ENCODE measurements at places on chromosomes 1 and 21.

GRCh38 chr1:172344444-172344843, 76.0 kb upstream of the C1orf105 start:
- H3K4me1 ChIP-seq = no peaks in the 10 kb centered on the region
- H3K4me3 ChIP-seq = no peak overlapping the region
- peaks cover 7% of the 10 kb centered on the region for H3K36me3 ChIP-seq
- no peak overlapping the region for H3K27ac ChIP-seq
- H3K27me3 ChIP-seq = peaks cover 1% of the 10 kb centered on the region

GRCh38 chr1:40783001-40783905, at the start of gene KCNQ4:
TSS of gene KCNQ4 (plus strand) at chr1:40783787. CDS start at chr1:40784094, 307 bp downstream.
- H3K36me3 ChIP-seq = no peaks in the 10 kb centered on the region
- peaks cover 15% of the 10 kb centered on the region for H3K4me1 ChIP-seq
- DNase-seq = peak; percentile 64
- peaks cover 12% of the 10 kb centered on the region for H3K27me3 ChIP-seq
- no peak within 1 kb of the TSS for H3K27ac ChIP-seq

DNA sequence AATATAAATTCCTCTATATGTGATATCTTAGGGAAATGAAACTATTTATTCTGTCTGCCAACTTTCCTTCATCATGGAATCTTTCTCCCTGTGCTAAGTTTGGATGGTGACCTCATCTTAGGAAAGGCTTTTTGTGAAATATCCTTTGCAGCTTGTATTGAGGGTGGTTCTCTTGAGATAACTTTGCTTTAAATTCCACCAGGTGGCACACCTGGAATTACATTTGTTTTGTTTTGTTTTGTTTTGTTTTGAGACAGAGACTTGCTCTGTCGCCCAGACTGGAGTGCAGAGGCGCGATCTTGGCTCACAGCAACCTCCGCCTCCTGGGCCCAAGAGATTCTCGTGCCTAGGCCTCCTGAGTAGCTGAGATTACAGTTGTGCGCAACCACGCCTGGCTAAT, 7.6 kb upstream of the CD1A start:
- no peak overlapping the region for H3K27ac ChIP-seq
- H3K4me3 ChIP-seq = no peak overlapping the region
- H3K36me3 ChIP-seq = no peaks in the 10 kb centered on the region
- no peaks in the 10 kb centered on the region for H3K27me3 ChIP-seq
- no peak for DNase-seq

- H3K27ac ChIP-seq = no peak overlapping the region
- no peak for DNase-seq
- H3K27me3 ChIP-seq = peaks cover 3% of the 10 kb centered on the region
- no peaks in the 10 kb centered on the region for H3K36me3 ChIP-seq
- H3K4me3 ChIP-seq = no peak overlapping the region
- peaks cover 2% of the 10 kb centered on the region for H3K4me1 ChIP-seq
Observed at GRCh38 chr1:170200621-170201397, 55.0 kb downstream of the NTMT2 start.

GRCh38 chr1:32052887-32053286, 19.9 kb upstream of the TMEM39B start:
- peaks cover 18% of the 10 kb centered on the region for H3K4me1 ChIP-seq
- DNase-seq = no peak
- H3K36me3 ChIP-seq = no peaks in the 10 kb centered on the region
- H3K27ac ChIP-seq = no peak overlapping the region
- no peak overlapping the region for H3K4me3 ChIP-seq

DNA sequence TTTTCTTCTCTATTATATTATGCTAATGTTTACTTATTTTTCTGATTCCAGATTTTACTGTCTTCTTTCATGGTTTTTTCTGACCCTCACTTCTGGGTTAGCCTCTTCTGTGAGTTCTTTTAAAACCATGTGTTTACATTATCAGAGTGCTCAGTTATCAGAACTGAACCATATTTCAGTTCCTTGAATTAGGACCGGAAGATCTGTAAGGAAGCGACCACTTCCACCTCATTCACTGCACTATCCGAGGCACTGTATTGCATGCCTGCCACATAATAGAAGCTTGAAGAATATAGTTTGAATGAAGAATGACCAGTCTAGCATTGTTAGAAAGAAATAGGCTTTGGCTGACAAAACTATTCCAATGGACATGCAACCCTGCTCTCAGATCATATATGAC, 281.0 kb upstream of the DEPDC1 start:
- H3K4me3 ChIP-seq = no peak overlapping the region
- H3K27ac ChIP-seq = no peak overlapping the region

DNA sequence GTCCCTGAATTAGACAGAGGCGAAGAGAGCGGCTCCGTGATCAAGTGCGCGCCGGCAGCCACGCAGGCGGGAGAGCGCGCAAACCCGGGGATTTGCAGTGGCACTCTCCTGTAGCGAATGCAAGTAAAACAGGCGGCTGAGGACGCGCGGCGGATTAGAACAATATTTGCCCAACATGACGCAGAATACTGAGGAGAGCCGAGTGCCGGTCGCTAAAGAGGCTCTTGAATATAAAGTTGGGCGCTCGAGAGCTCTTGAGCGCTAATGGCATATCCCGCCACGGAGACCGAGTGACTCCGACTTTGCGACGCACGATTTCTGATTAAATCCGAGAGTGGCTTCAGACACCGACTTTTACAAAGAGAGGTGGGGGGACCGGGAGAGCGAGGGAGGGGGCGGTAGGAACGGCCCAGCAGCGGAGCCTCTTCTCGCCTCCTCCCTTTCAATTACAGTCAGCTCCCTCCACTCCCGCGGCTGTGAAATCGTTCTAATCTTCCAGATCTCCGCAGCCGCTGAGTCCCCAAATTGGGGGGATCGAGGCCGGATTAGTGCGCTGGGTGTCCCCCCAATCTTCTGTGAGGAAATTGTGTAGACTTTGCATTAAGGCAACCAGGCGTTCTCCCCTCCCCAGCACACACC, 2.3 kb downstream of the PAX7 start:
- peaks cover 29% of the 10 kb centered on the region for H3K4me1 ChIP-seq
- H3K27ac ChIP-seq = no peak overlapping the region
- peak; percentile 58 for DNase-seq
- peaks cover 61% of the 10 kb centered on the region for H3K27me3 ChIP-seq
- no peaks in the 10 kb centered on the region for H3K36me3 ChIP-seq

DNA sequence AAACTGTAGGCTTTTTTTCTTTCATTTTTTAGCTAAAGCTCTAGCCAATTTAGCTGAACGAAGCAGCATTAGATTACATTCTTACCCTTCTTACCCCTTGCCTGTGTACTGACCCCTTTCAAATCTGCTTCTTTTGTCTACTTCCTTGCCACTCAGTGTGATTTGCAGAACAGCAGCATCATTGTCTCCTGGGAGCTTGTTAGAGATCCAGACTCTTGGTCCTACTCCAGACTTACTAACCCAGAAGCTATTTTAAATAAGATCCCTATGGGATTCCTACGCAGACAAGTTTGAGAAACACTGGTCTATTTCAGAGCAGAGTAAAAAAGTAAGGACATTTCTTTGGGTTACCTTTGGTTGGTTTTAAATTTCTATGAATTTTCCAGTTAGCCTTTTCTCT, 13.8 kb downstream of the LRRC39 start:
- H3K27me3 ChIP-seq = no peaks in the 10 kb centered on the region
- peaks cover 2% of the 10 kb centered on the region for H3K4me1 ChIP-seq
- no peak for DNase-seq
- peak overlapping the region; percentile 61 for H3K4me3 ChIP-seq
- H3K36me3 ChIP-seq = no peaks in the 10 kb centered on the region
- H3K27ac ChIP-seq = peak overlapping the region; percentile 88

GRCh38 chr1:155005076-155006011, 2.7 kb downstream of the ZBTB7B start:
- H3K4me3 ChIP-seq = no peak overlapping the region
- H3K27me3 ChIP-seq = peaks cover 7% of the 10 kb centered on the region
- no peak for DNase-seq
- H3K4me1 ChIP-seq = peaks cover 6% of the 10 kb centered on the region
- no peak overlapping the region for H3K27ac ChIP-seq
- no peaks in the 10 kb centered on the region for H3K36me3 ChIP-seq

DNA sequence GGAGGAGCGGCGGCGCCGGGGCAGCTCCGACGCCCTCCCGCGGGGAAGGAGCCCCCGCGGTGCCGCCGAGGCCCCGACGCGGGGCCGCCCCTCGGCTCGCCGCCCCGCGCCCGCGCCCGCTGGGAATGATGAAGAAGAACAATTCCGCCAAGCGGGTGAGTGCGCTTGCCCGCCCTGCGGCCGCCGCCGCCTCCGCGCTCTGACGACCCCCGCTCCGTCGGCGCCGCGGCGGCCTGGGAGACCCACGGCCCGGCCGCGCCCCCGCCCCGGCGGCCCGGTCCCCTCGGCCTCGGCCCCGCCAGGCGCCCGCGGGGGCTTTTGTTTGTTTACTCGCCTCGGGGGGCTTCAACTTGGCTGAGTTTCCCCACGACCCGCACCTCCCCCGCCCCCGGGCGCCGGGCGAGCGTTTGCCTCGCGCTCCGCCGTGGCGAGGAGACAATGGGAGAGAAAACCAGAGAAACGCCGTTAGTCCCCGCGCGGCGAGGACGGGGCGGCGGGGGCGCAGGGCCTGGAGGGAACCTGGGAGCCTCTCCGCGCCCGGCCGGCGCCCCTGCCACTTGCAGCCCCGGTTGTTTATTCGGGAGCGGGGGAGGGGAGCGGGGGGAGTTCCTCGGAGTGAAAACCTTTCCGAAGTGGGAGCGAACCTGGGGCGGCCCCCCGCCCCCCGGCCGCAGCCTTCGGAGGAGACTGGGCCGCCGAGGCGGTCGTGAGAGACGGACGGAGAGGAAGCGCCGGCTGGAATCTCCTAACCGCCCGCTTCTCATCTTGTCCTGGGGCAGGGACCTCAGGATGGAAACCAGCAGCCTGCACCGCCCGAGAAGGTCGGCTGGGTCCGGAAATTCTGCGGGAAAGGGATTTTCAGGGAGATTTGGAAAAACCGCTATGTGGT, 661 bp downstream of the PLEKHO1 start:
- H3K27me3 ChIP-seq = peaks cover 13% of the 10 kb centered on the region
- peak; percentile 45 for DNase-seq
- peaks cover 23% of the 10 kb centered on the region for H3K4me1 ChIP-seq
- peak overlapping the region; percentile 98 for H3K27ac ChIP-seq

- no peak overlapping the region for H3K4me3 ChIP-seq
- peaks cover 16% of the 10 kb centered on the region for H3K4me1 ChIP-seq
- H3K36me3 ChIP-seq = no peaks in the 10 kb centered on the region
- DNase-seq = peak; percentile 59
- peak overlapping the region; percentile 96 for H3K27ac ChIP-seq
Observed at GRCh38 chr1:65572701-65573421, 152.4 kb downstream of the LEPR start.

DNA sequence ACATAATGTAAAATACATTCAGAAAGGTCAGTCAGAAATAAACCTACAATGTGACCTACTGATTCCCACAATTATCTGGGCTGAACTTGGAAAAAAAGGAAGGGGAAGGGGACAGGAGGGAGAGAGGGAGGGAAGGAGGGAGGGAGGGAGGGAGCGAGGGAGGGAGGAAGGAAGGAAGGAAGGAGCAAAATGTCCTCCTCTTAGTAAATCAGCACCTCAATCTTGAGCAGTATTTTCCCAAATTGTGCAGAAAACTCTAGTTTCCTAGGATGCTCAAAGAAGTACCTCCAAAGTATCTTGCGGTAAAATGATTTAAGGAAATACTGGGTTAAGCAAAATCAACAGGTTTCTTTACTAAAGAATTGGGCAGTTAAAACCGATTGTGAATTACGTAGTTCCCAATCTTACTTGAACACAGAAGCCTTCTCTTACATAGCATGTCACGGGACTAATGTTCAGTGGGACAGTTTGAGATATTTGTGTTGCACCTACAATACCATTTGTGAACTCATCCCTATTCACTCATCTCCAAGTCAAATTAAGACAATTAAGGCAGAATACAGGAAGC, 51.0 kb upstream of the ASPM start:
- DNase-seq = no peak
- H3K27ac ChIP-seq = no peak overlapping the region
- H3K4me3 ChIP-seq = peak overlapping the region; percentile 76
- H3K36me3 ChIP-seq = no peaks in the 10 kb centered on the region

- no peaks in the 10 kb centered on the region for H3K36me3 ChIP-seq
- DNase-seq = no peak
- H3K27ac ChIP-seq = no peak overlapping the region
- H3K4me1 ChIP-seq = no peaks in the 10 kb centered on the region
- H3K27me3 ChIP-seq = no peaks in the 10 kb centered on the region
- no peak overlapping the region for H3K4me3 ChIP-seq
Observed at GRCh38 chr1:241762713-241763339, 85.2 kb upstream of the EXO1 start.

- H3K4me1 ChIP-seq = peaks cover 10% of the 10 kb centered on the region
- no peaks in the 10 kb centered on the region for H3K27me3 ChIP-seq
- no peak overlapping the region for H3K27ac ChIP-seq
- H3K36me3 ChIP-seq = no peaks in the 10 kb centered on the region
- DNase-seq = no peak
- H3K4me3 ChIP-seq = no peak overlapping the region
Observed at GRCh38 chr1:56824938-56825337, 5.7 kb upstream of the FYB2 start.

GRCh38 chr1:196545222-196545621, 63.0 kb downstream of the KCNT2 start:
- H3K4me1 ChIP-seq = peaks cover 43% of the 10 kb centered on the region
- DNase-seq = no peak
- H3K27ac ChIP-seq = peak overlapping the region; percentile 87
- H3K36me3 ChIP-seq = no peaks in the 10 kb centered on the region
- no peak overlapping the region for H3K4me3 ChIP-seq

DNA sequence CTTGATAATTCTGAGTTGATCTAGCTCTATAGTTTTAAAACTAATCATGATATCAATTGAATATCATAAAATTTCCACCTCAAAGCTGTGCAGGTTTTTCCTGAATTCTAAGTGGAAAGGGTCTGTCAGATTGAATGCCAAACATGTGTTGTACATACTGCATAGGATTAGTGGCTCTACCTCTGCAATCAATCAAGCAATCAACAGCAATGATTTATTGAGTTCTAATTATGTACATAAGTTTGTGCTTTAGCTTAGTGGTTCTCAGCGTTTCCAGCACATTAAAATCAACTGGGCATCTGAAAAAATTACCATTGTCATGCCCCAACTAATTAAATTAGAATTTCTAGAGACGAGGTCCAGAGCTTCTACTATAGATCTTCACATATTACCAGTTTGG, 251.5 kb downstream of the BACH1 start:
- no peaks in the 10 kb centered on the region for H3K4me1 ChIP-seq
- no peaks in the 10 kb centered on the region for H3K27me3 ChIP-seq
- H3K36me3 ChIP-seq = no peaks in the 10 kb centered on the region
- no peak overlapping the region for H3K4me3 ChIP-seq

- H3K27ac ChIP-seq = no peak overlapping the region
- H3K27me3 ChIP-seq = peaks cover 23% of the 10 kb centered on the region
- DNase-seq = no peak
- no peaks in the 10 kb centered on the region for H3K36me3 ChIP-seq
Observed at GRCh38 chr1:156697481-156697880, 7.9 kb downstream of the CRABP2 start.

GRCh38 chr1:94591823-94592570, 50.4 kb upstream of the F3 start:
- no peaks in the 10 kb centered on the region for H3K36me3 ChIP-seq
- H3K27ac ChIP-seq = no peak overlapping the region
- no peak for DNase-seq
- no peak overlapping the region for H3K4me3 ChIP-seq
